Activated T-helper 17 cell treated with anti-CD3 and anti-CD28 coated beads, Interleukin-2, amount 50 U/mL, for 72 hours (primary cell): ENCODE measurements at places on chromosomes 5 and 9. TPM values are rescaled to one million over a fixed set of nuclear protein-coding genes. Genes with fewer than 3 reads are reported as not detected.

GRCh38 chr5:132704875-132705274 is 31.1 kb downstream of the IL4 start:
- ATAC-seq = no peak

- no peak for ATAC-seq
These were observed 46.4 kb downstream of the STXBP1 start for GRCh38 chr9:127658428-127658827.

The SOWAHA gene
- not detected for total RNA-seq

The OLFML2A gene
- not detected for total RNA-seq

The INSL4 gene
- total RNA-seq = not detected
